ENCODE measurements at places on chromosomes 2 and 18. TPM values are rescaled to one million over a fixed set of nuclear protein-coding genes. Genes with fewer than 3 reads are reported as not detected.

TNFRSF11A gene
- 8.1 TPM for polyA plus RNA-seq

PRSS56 gene
- polyA plus RNA-seq = 0.03 TPM

DOK6 gene
- 0.33 TPM for polyA plus RNA-seq

NEU2 gene
- polyA plus RNA-seq = not detected

FKBP1B gene
- 151 TPM for polyA plus RNA-seq

C1QL2 gene
- polyA plus RNA-seq = 1.3 TPM

SPEG gene
- polyA plus RNA-seq = 37.1 TPM

DNA sequence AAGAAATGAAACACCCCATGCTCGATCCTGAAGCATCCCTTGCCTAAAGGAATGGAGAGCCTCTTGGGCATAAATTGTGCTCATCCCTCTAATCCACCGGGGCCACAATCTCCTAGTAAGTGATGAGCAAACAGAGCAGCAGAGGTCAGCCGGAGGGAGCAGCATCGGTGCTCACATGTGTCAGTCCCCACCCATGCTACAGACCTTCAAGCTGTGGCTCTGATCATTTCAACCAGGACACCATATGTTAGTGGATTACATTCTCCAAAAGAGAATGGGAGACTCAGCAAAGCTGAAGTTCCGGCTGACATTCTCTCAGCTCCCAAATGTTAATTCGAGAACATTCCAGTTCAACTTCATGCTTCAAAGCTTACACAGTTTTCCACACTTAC is 75.6 kb downstream of the AAK1 start:
- DNase-seq = no peak
- no peaks in the 10 kb centered on the region for H3K27me3 ChIP-seq
- no peaks in the 10 kb centered on the region for H3K36me3 ChIP-seq
- H3K27ac ChIP-seq = no peak overlapping the region
- H3K4me3 ChIP-seq = no peak overlapping the region

GRCh38 chr2:162915858-162916257 is 77.3 kb upstream of the KCNH7 start:
- H3K27ac ChIP-seq = no peak overlapping the region
- H3K36me3 ChIP-seq = no peaks in the 10 kb centered on the region
- H3K27me3 ChIP-seq = no peaks in the 10 kb centered on the region
- H3K4me3 ChIP-seq = no peak overlapping the region
- DNase-seq = no peak

DNA sequence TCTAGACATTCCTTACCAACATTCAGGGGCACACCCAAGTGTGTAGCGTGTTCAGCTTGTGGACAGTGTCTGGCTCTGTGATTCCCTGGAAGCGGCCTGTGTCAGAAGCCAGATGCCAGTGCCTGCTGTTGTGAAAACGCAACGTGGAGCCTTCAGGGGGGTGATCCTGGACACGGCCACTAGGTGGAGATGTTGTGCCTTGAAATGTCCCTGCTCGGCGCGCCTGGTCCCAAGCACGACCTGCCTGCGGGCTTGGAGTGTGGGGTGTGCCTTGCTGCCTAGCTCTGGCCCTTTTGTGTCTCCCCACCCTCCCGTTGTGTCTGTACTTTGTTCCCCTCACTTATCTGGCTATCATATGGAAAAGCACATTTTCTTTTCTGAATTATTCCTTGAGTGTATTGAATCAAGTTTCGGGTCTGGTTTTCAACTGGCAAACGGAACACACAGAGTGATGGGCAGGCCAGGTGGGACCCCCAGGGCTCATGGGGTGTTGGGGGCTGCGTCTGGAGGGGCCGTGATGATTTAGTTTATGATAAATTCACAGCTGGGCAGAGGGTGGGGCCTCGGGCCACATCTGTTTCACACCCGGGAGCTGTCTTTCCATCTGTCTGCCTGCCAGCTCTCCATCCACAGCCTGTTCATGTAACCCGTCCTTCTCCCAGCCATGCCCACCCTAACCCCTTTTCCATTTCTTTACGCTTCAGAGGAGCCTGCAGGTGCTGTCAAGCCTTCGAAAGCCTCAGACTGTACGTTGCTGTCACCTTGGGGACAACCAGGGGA is 95.5 kb downstream of the DYSF start:
- no peak overlapping the region for H3K27ac ChIP-seq
- no peaks in the 10 kb centered on the region for H3K36me3 ChIP-seq
- no peaks in the 10 kb centered on the region for H3K4me1 ChIP-seq
- DNase-seq = peak; percentile 88
- H3K4me3 ChIP-seq = no peak overlapping the region

- H3K4me3 ChIP-seq = no peak overlapping the region
- H3K27me3 ChIP-seq = no peaks in the 10 kb centered on the region
- H3K27ac ChIP-seq = no peak overlapping the region
- DNase-seq = no peak
Measured at GRCh38 chr2:152394326-152394725, 59.4 kb downstream of the FMNL2 start.

GRCh38 chr18:9619990-9620389 is 5.6 kb upstream of the PPP4R1 start:
- H3K4me1 ChIP-seq = peaks cover 7% of the 10 kb centered on the region
- H3K4me3 ChIP-seq = no peak overlapping the region
- DNase-seq = no peak
- H3K27me3 ChIP-seq = no peaks in the 10 kb centered on the region
- H3K27ac ChIP-seq = no peak overlapping the region
- H3K36me3 ChIP-seq = no peaks in the 10 kb centered on the region

DNA sequence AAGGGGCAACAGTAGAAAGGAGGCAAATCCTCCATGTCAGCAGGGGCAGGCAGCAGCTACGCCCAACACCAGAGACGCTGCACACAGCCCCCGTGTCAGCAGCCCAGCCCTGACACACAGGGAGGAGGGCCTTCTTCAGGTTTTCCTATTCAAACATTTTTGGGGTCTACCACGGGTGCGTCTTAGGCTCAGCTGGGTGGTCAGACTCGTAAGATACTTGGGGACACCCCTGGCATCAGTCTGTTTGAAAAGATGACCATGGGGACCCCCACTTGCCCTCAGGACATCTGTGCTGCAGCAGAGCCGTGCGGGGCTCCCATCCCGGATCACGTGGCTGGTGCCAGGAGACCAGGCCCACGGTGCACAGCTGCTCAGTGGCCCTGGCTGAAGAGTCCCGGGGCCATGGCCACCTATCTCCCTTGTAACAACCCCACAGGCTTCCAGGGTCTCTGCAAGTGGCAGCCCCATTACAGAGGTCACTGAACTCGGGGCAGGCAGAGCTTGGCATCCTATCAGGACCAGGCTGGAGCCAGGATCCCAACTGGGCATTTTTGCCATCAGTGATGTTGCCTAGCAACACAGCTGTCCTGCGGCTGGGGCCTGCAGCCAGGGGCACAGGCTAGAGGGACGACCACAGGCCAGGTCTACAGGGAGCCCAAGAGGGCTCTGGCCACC is 82.5 kb downstream of the EDAR start:
- no peak overlapping the region for H3K27ac ChIP-seq
- no peaks in the 10 kb centered on the region for H3K36me3 ChIP-seq
- H3K4me1 ChIP-seq = no peaks in the 10 kb centered on the region

GRCh38 chr2:117674172-117674571 is 140.3 kb upstream of the DDX18 start:
- no peaks in the 10 kb centered on the region for H3K36me3 ChIP-seq
- H3K27me3 ChIP-seq = no peaks in the 10 kb centered on the region
- H3K27ac ChIP-seq = no peak overlapping the region
- no peak for DNase-seq
- H3K4me1 ChIP-seq = no peaks in the 10 kb centered on the region

GRCh38 chr2:59077026-59077725 is 836.1 kb upstream of the FANCL start:
- H3K27ac ChIP-seq = no peak overlapping the region
- H3K36me3 ChIP-seq = no peaks in the 10 kb centered on the region
- H3K27me3 ChIP-seq = no peaks in the 10 kb centered on the region

DNA sequence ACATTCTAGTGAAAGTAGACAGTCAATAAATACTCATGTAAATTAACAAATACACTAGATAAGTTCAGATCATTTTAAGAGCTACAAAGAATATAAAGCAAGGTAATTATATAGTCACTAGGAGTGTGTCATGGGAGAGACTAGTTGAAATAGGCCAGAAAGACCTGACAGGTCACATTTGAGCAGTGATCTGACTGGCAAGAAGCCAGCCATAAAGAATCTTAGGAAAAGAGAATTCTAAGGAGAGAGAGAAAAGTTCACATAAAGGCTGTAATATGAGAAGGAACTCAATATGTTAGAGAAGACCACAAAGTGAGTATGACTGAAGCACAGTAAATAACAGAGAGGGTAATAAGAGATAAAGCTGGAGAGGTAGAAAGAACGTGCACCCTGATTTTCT is 31.2 kb downstream of the VSNL1 start:
- no peak for DNase-seq
- H3K4me3 ChIP-seq = no peak overlapping the region
- H3K27me3 ChIP-seq = no peaks in the 10 kb centered on the region
- no peaks in the 10 kb centered on the region for H3K4me1 ChIP-seq

- peaks cover 11% of the 10 kb centered on the region for H3K4me1 ChIP-seq
- no peaks in the 10 kb centered on the region for H3K27me3 ChIP-seq
- no peaks in the 10 kb centered on the region for H3K36me3 ChIP-seq
Measured at GRCh38 chr2:42101206-42102023, 53.6 kb downstream of the PKDCC start.

GRCh38 chr2:187169864-187170263 is 278.2 kb downstream of the CALCRL start:
- no peak overlapping the region for H3K27ac ChIP-seq
- no peaks in the 10 kb centered on the region for H3K36me3 ChIP-seq
- DNase-seq = no peak
- H3K4me1 ChIP-seq = no peaks in the 10 kb centered on the region
- no peak overlapping the region for H3K4me3 ChIP-seq

DNA sequence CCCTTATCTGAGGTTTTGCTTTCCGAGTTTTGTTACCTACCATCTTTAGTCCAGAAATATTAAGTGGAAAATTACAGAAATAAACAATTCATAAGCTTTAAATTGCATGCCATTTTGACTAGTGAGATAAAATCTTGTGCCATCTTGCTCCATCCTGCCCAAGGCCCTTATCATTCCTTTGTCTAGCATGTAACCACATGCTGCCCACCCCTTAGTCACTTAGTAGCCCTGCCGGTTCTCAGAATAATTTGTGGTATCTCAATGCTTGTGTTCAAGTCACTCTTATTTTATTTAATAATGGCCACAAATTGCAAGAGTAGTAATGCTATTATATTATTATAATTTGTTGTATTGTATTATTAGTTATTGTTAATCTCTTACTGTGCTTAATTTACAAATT is 36.8 kb upstream of the VPS54 start:
- no peaks in the 10 kb centered on the region for H3K4me1 ChIP-seq
- no peak for DNase-seq
- H3K27ac ChIP-seq = no peak overlapping the region
- no peaks in the 10 kb centered on the region for H3K36me3 ChIP-seq

DNA sequence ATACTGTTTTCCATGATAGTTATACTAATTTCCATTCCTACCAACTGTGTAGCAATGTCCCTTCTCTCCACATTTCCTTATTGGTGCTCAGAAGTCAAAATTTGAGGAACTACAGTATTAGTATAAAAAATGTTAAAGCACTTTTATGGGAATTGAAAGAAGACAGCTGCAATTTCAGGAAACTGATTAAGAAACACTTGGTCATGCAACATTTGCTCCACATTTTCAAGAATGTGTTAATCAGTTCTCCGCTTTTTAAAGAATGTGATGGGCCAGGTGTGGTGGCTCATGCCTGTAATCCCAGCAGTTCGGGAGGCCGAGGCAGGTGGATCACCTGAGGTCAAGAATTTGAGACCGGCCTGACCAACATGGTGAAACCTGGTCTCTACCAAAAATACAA is 33.6 kb upstream of the MGAT4A start:
- H3K4me1 ChIP-seq = no peaks in the 10 kb centered on the region
- H3K27me3 ChIP-seq = no peaks in the 10 kb centered on the region
- no peaks in the 10 kb centered on the region for H3K36me3 ChIP-seq
- no peak overlapping the region for H3K27ac ChIP-seq
- no peak overlapping the region for H3K4me3 ChIP-seq

DNA sequence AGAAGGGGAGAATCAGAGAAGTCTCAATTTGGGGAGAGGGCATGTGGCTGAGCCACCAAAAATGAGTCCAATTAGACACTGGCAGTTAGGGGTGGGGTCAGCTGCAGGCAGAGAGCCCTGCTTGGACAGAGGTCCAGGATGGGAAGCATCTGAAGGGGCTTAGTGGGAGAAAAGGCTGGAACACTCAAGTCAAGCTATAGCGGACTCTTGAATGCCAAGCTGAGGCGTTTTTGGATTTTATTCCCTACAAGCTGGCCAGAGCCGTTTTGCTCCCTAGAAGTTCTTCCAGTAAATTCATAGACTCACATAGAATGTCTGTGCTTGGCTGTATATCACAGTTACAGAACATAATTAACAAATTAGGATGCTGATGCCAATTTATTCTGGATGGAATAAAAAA is 172.8 kb downstream of the ACOXL start:
- H3K4me3 ChIP-seq = no peak overlapping the region
- no peak for DNase-seq
- H3K27ac ChIP-seq = no peak overlapping the region
- H3K27me3 ChIP-seq = no peaks in the 10 kb centered on the region
- peaks cover 2% of the 10 kb centered on the region for H3K4me1 ChIP-seq

DNA sequence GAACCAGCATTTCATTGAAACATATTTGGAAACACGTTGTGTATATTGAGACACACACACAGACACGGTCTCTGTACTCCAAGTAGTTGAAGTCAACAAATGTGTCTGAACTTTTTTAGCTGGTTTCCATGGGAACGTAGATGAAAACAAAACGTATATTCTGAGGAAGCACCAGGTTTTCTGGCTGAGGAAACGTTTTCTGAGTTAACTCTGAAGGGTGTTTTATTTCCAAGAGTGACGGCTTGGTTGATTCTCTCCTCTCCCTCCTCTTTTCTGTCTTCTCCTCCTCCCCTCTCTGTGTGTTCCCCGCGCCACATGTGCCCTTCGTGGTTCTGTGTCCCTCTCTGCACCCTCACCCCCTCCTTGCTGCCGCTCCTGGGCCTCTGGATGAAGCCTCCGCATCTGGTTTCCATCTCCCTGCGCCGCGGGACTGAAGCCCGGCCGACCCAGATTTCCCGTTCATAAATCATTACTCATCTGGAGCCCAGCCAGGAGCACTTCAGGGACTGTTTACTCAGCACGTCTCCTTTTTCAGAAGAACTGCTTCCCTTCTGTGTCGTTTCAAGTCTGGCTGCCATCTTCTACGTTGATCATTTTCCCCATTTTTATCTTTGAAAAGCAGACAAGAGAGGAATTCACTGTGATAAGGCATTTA is 122.7 kb downstream of the COL6A3 start:
- H3K27me3 ChIP-seq = no peaks in the 10 kb centered on the region
- H3K27ac ChIP-seq = no peak overlapping the region
- no peak overlapping the region for H3K4me3 ChIP-seq

DNA sequence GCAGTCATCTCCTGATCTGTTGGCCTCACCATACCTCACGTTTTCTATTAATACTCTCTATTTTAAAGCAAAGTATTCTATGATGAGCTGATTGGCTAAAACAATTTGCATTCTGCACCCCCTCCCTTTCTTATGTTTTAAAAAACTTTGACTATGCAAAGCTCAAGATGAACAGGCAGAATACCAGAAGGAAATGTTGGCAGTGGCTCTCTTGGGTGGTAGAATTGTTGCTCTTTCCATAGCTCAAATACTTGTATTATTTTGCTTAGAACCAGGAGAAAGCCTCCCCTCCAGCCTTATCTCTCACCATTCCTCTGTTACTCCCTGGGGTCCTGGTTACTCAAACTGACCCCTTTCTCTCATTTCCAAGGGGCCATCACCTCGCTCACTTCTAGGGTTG is 14.4 kb downstream of the GPR45 start:
- H3K27me3 ChIP-seq = no peaks in the 10 kb centered on the region
- no peak overlapping the region for H3K4me3 ChIP-seq
- no peak overlapping the region for H3K27ac ChIP-seq
- DNase-seq = no peak

All from H1 (cell line).